CD8-positive, alpha-beta memory T cell (primary cell): ENCODE measurements at places on chromosomes 3 and 15. TPM values are rescaled to one million over a fixed set of nuclear protein-coding genes. Genes with fewer than 3 reads are reported as not detected.

DNA sequence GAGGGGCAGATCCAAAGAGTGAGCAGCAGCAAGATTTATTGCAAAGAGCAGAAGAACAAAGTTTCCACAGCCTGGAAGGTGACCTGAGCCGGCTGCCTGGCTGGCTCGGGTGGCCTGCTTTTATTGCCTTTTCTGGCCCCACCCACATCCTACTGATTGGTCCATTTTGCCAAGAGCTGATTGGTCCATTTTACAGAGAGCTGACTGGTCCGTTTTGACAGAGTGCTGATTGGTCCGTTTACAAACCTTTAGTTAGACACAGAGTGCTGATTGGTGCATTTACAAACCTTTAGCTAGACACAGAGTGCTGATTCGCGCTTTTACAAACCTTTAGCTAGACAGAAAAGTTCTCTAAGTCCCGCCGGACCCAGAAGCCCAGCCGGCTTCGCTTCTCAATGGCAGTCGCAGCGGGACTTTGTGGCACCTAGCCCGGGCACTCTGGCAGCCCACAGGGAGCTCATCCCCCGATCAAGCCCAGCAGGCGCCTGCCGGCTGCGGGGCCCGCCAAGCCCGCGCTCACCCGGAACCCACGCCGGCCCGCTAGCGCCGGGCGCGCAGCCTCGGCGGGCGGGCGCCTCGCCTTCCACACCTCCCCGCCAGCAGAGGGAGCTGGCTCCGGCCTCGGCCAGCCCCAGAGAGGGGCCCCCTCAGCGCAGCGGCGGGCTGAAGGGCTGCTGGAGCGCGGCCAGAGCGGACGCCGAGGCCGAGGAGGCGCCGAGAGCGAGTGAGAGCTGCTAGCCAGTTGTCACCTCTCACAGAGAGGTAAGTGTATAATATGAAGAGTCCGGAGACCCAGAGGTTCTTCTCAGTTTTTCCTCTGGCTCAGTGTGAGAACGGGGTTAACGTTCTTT lies 339.2 kb downstream of the CHL1 start:
- DNase-seq, result no peak

- no peak for DNase-seq
Observed at GRCh38 chr3:194262176-194262924, 88.8 kb downstream of the CPN2 start.

GRCh38 chr15:69813881-69814280 lies 283.8 kb downstream of the TLE3 start:
- no peak for DNase-seq

GRCh38 chr15:72866866-72867616 lies 83.5 kb upstream of the ADPGK start:
- DNase-seq, result no peak

GRCh38 chr3:122979211-122979610 lies 48.4 kb downstream of the SEMA5B start:
- no peak for DNase-seq

DNA sequence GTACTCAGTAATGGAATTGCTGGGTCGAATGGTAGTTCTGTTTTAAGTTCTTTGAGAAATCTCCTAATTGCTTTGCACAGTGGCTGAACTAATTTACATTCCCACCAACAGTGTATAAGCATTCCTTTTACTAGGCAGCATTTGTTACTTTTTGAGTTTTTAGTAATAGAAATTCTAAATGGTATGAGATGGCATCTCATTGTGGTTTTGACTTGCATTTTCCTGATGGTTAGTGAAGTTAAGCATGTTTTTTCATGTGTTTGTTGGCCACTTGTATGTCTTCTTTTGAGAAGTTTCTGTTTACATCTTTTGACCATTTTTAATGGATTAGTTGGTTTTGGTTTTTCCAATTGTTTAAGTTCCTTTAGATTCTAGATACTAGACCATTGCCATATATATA lies 28.4 kb downstream of the TP63 start:
- DNase-seq, result no peak

DNA sequence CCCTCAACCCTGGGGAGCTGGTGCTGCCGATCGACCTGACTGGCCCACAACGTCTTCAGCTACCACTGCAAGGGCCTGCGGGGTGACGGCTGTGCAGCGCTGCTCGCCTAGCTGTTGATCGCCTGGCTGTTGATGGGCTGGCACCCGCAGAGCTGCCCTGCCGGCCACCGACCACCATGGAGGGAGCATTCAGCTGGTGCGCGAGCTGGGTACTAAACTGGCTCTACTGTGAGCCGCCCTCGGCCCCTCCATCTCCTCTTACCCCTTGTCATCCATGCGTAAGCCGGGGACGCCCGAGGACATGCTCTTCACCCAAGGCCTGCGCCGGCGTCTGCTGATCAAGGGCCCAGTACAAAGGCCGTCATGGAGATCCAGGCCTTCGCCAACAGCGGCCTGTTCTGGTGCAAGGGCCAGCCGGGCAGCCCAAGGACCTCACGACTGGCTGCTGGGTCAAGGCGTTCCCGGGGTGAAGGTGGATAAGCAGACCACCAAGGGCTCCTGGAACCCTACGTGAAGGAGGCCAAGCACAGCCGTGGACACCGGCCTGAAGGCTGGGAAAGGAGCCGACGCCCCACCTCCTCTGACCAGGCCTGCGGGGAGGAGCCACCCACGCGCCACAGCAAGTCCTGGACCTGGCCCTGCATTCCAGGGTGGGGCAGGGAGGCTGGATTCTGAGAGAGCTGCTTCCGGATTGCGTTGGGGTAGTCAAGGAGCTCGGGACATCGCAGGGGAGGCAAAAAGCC lies 46.9 kb downstream of the SFMBT1 start:
- no peak for DNase-seq

GRCh38 chr15:50134524-50135024 lies 15.5 kb upstream of the ATP8B4 start:
- no peak for DNase-seq

The CFAP91 gene
- total RNA-seq, result 0.77 TPM
